ENCODE measurements at places on chromosomes 16 and 17.

- no peak for DNase-seq
These were observed 8.4 kb downstream of the WDR81 start for GRCh38 chr17:1732833-1733321.

DNA sequence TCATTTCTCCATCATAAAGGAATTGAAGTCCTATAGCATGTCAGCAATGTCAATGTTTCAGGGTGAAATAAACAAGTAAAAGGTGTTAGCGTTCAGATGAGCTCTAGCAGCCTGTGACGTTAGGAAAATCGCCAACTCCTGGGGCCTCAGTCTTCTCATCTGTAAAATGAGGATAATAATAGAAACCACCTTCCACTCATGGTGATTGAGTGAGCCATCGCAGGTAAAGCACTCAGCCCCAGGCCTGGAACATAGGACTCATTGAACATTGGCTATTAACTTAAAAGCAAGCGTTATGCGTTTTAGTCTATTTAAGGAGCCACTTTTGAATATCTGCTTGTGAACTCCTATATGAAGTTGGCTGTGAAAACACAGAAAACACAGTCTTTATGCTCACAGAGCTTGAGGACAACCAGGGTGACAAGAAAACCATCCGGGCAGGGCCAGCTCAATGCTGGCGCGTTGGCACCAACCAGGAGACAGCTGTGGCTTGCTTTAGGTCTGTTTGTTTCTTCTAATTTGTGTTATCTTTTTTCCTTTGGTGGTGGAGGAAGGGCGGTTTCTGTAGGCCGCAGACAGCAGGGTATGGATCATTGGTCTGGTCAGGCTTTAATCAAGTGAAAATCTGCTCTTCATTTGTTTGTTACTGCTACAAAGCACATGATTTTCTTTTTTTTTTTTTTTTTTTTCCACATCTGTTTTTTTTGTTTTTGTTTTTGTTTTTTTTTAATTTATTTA, 35.7 kb upstream of the MED9 start:
- no peak for DNase-seq

DNA sequence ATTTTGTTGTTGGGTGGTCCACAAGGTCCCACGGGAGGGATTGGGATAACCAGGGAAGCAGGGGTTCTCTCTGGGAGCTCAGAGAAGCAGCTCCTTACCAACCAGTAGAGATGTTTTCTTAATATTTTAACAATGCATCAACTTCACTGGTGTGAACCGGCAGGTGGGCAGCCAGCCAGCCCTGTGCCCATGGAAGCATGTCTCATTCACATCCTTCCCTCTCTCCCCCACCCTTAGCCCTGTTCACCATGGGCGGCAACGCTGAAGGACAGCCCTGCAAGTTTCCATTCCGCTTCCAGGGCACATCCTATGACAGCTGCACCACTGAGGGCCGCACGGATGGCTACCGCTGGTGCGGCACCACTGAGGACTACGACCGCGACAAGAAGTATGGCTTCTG, 9.3 kb downstream of the MMP2 start:
- DNase-seq = no peak

DNA sequence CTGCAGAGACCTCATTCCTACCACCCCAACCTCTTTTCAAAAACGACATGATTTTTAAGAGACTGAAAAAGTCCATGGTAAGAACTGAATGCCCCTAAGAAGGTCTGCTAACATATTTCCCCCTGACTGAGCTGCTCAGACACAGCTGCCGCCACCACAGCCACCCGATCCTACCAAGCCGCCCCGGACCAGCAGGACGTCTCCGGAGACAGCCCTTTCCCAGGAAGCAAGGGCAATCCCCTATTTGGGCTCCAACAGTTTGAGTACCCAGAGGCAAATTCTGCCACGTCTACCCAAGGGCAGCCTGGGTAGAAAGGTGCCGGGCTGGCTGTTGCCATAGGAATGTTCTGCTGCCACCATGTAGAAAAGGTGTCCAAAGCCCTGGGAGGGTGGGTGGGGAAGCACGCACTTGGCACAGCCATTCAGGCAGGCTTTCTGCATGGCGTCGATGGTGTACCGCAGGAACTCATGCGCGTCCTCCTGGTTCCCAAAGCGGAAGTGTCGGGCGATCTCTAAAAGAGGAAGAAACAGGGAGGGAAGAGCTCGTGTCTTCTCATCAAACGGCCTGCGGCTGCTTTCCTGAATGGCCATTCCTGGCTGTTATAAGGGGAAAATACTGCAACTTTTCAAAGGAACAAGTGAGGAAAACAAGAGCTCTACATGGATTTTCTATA, 13.6 kb downstream of the USP36 start:
- no peak for DNase-seq

DNA sequence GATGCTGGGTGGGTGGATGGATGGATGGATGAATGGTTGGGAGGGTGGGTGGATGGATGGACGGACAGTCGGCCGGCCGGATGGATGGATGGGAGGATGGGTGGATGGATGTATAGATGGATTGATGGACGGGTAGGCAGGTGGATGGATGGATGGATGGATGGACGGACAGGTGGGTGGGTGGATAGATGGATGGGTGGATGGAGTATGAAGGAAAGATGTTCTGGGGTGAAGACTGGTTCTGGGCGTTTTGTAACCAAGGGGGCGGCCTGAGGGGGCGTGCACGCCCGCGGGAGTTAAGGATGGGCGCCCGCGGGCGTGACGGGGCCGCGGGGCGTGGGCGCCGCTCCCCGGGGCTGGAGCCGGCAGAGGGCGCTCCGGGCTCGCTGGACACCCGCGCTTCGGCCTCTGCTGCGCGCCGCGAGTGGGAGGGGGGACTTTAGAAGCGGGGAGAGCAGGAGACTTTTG, at the start of gene NECAB2:
NECAB2 (plus strand) TSS at position 407 of the 468 bp plus-strand sequence. CDS start 405 bp downstream, outside the sequence.
- no peak for DNase-seq

DNA sequence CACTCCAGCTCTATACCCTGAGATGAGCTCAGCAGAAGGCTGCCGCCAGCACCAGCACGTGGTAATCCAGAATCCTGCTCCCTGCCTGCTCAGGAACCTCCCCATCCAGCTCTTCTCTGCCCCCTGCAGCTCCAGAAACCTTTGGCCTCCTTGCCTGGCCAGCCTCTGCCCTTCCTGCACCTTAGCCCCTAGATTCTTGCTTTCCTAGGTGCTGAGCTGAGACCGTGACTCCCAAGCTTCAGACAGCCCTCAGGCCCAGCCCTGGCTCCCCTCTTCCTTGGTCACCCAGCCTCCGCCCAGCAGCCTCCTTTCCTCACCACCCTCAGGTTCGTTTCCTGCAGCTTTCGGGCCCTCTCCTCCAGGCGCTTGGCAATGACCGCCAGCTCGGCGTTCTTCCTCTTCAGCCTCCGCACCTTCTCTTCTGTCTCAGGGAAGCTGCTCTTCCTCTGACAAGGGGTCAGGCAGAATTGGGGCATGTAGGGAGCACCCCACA, 2.6 kb downstream of the TSPOAP1 start:
- no peak for DNase-seq

GRCh38 chr17:56594320-56595107, 1.0 kb downstream of the NOG start:
- DNase-seq = no peak

DNA sequence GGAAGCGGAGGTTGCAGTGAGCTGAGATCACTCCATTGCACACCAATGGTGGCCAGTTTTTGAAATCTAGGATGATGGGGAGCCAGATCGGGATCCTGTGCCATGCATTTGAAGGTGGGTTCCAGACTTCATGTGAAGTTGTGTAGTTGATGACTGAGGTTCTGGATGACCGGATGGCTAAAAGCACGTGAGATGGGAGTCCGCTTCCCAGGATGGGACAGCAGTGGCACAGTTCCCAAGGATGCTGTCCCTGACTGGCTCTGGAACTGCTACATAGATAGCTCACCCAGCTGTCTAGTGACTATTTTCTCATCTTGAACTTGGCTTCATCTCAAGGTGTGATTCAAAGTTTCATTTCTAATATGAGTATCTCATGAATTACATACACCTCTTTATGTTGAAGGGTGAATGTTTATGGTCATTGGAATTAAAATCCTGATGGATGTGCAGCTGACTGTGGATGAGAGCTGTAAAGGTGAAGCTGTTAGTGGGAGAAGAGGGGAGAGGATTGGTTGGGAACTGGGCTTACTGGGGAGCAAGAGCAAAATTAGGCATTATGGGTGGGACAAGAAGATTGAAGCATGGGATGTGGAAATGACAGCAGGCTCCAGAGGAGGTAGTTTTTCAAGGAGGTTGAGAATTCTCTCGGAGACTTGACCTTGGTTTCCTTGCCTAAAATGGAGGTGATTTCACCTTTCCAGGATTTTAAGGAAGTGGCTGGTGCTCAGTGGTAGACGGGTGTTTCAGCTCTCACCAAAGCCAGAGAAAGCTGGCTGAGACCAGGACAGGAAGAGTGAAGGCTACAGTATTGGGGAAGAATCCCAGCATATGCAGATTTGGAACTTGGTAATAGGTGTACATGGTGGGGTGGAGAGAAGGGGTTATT, 8.2 kb downstream of the TUFM start:
- DNase-seq = no peak

DNA sequence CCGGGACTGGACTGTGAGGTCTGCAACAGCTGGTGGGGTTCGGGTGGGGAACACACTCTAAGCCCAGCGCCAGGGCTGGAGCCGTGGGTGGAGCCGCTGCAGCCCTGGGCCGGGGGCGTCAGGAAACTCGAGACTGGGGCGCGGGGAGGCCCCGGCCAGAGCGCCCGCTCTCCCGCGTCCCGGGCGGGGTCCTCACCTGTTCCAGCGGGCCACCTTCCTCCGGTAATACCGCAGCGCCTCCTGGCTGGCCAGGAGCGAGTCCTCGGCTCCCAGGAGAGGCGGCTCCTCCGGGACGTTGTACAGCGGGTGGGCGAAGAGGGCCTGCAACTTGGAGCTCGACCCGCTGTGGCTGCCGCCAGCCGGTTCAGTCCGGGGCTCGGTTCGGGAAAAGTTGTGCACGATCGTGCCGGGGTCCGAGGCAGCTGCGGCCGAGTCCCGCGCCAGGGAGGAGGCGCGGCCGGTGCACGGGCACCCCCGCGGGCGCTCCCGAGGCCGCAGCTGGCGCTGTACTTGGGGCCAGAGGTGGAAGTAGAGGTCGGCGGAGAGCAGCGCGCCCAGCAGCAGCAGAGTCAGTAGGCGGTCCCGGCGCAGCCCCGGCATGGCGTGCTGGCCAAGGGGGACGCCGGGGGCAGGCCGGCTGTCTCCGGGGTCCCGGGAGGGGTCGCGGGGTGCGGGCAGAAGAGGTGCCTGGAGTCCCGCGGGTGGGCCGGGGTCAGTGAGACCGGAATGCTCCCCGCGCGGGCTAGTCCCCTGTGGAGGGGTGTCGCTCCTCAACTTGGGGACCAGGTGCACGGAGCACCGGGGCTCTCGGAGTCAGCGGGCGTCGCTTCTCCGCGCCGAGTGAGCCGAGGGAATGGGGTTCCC, 868 bp downstream of the FAM20A start:
- no peak for DNase-seq

DNA sequence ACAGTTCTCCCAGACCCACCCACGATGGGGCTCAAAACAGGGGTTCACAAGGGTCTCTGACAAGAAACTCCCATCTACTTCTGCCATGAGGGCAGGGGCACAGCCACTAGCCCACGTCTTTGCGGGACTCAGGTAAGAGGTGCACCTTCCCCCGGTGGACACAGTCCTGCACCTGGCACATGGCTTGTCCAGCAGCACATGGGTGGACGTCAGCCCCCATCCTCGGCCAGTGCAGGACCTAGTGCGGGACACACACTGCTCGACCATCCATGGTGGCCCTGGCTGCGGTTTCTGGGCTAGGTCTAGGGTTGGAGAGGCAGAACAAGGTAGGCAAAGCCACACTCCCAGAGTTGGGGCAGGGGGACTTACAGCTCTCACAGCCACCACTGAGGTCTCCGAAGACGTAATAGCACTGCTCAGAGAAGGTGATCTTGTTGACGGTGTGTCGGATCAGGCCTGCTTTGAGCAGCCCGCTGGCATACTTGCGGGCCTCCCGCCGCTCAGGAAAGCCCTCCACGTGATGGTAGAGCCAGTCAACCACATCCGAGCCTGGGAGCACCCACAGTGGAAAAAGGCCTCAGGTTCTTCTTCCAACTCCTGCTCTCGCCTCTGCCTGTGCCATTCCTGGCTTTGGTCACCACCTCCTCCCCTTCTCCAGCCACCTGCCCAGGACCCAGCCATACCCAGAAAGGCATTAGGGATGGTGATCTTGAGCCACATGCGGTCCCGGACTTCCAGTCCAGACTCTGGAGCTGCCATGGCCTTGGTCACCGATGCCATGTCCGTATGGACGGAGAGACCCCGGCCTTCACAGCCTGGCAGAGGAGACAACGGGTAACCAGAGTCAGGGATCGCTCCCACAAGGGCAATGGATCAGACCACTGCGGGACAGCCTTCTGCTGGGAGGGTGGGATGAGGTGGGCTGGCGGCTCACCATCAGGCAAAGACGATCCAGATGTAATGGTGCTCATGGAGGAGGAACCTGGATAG, 7.3 kb downstream of the ACADVL start:
- no peak for DNase-seq

DNA sequence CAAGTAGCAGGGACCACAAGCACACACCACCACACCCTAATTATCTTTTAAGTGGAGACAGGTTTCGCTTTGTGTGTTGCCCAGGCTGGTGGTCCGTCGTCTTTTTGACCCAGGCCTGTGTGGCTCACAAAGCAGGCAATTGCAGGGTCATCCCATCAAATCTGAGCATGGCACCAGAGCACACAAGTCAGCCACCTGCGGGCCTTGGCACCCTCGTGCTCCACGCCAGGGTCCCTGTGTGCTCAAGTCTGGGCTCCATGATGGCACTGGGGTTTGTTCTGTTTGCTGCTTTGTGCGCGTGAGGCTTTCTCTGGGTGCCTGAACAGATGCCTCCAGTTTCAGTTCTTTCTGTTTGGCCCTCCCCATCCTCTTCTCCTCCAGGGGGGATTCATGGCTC, 2.4 kb upstream of the CAPN15 start:
- DNase-seq = no peak

DNA sequence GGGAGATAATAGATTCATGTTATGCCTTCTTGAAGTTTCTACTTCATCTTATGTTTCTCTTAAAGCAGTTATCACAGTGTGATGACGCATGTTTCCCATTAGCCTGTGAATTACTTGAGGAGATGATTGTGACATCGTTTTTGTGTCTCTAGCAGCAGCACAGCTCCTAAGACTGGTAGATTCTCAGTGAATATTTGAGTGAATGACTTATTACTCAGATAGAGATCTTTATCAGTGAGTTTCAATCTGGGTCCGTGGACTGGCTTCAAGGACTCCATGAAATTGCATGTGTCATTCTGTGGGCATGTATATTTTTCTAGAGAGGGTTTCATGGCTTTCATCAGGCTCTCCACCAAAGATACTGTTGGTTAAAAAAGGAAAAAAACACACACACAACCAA, 29.9 kb downstream of the YPEL2 start:
- DNase-seq = no peak

DNA sequence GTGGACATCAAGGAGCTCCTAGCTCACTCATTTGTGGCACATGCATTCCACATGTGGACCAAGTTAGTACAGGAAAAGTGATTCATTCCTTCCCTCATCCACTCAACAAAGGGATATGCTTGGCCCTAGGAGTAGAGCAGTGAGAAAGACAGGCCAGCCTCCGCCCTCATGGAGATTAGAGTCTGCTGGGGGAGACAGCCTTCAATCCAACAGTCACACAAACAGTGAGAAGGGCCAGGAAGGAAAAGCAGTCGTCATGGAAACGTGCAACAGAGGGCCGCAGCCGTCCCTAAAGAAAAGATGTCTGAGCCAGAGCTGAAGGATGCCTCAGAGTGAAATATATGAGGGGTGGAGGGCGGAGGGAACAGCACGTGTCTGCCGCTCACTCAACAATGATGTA, 109.9 kb downstream of the VPS53 start:
- DNase-seq = no peak
